ENCODE measurements at places on chromosomes 11 and 22.
A peak's percentile ranks its signal among the peaks of the same experiment; 100 is the strongest.

GRCh38 chr11:15334766-15335165 is 220.0 kb downstream of the INSC start:
- DNase-seq, result no peak

GRCh38 chr11:43245466-43245865 is 66.3 kb upstream of the API5 start:
- DNase-seq, result no peak

GRCh38 chr22:44529827-44530523 is 31.9 kb upstream of the RTL6 start:
- no peak for DNase-seq

GRCh38 chr22:44326491-44326885 is 13.7 kb upstream of the SHISAL1 start:
- DNase-seq, result no peak

- DNase-seq, result no peak
These were observed 85.5 kb downstream of the ENTHD1 start for GRCh38 chr22:39808081-39808480.

- no peak for DNase-seq
These were observed 14.8 kb upstream of the PAX6 start for GRCh38 chr11:31825838-31826484.

- no peak for DNase-seq
These were observed 66.5 kb downstream of the BMAL1 start for GRCh38 chr11:13343931-13344717.

DNA sequence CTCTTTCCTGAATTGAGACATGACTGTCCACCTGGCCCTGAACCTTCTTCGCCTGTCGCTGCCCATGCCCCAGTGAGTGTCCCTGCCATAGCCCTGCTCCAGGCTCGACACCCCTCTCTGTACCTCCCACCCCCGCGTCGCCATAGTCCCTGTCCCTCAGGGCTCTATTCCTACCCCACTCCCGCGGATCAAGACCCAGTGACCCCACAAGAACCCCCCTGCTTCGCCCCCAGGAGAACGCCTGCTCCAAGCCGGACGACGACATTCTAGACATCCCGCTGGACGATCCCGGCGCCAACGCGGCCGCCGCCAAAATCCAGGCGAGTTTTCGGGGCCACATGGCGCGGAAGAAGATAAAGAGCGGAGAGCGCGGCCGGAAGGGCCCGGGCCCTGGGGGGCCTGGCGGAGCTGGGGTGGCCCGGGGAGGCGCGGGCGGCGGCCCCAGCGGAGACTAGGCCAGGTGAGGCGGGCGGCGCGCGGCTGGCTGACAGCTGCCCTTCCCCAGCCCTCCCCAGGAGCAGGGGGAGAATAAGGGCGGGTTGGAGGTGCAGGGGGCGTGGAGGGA is 5.6 kb downstream of the NRGN start:
- no peak for DNase-seq

GRCh38 chr11:119094816-119095065 is 6.9 kb downstream of the DPAGT1 start:
- DNase-seq, result peak; percentile 49

DNA sequence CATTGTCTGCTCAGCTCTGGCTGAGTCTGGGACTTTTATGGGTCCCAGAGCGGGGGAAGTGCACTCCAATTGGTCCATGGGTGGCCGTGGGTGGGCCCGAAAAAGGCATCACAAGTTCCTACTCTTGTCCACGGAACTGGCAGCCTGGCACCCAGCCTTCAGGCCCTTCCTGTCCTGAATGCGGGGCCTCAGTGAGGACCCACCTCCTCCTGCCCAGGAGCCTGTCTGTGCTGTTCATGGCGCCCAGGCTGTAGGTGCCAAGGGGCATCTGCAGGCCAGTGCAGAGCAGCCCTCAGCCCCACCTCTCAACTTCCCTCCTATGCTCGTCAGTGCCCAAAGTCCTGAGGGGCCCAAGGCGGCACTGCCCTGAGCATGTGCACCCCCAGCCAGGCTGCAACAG is 411.7 kb upstream of the KIRREL3 start:
- DNase-seq, result no peak

DNA sequence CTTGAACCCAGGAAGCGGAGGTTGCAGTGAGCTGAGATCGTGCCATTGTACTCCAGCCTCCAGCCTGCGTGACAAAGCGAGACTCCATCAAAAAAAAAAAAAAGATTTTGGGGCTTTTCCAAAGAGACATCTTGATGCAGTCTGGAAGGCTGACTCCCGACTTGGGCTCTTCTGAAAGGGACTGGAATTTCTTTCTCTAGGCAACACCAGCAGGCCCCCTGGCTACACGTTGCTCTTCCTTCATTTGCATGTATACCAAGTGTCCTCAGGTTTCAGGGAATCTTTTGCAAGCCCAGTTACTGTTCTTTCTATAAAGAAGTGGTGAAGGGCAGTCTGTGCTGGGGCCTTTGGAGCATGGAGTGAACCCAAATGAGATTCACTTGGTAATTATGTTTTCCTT is 211.0 kb downstream of the GRIK4 start:
- no peak for DNase-seq

GRCh38 chr11:47407746-47408590 is at the start of gene SLC39A13:
TSS of gene SLC39A13 (plus strand) at chr11:47408590. CDS start at chr11:47410095, 1,505 bp downstream.
- DNase-seq, result peak; percentile 70

DNA sequence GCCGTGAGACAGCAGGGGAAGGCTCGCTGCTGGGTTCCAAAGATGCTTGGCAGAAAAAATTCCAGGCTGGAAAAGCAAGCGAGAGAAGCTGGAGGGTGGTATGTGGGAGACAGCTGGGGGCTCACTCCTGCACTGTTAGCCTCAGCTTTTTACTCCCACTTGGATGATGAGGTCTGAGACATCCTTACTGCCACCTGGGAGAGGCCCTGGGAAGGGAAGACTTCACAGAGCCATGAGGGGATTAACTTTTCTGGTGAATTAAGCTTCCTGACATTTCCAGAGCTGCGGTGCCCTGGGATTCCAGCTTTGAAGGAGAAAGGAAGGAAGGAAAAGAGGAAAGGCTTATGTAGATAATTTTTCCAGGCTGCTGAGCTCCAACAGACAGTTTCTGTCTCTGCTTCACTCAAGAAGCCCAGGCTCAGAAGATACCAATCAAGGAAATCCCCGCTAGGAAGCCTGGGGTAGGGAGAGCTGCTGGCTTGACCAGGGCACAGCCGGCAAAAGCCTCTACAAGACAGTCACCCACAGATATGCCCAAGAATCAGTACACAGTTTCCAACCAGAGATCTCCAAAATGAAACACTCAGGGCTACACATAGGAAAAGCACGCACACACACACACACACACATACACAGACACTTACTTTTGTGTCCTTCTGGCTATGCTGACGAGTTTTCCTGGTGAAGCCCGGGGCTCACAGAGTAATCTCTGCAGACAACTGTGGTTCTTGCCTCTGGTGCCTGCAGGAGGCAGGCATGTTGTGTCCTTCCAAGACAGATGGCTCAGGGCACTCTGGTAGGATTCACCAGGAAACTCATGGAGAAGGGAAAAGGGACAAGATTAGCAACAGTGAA is 907 bp downstream of the MCHR1 start:
- DNase-seq, result no peak

DNA sequence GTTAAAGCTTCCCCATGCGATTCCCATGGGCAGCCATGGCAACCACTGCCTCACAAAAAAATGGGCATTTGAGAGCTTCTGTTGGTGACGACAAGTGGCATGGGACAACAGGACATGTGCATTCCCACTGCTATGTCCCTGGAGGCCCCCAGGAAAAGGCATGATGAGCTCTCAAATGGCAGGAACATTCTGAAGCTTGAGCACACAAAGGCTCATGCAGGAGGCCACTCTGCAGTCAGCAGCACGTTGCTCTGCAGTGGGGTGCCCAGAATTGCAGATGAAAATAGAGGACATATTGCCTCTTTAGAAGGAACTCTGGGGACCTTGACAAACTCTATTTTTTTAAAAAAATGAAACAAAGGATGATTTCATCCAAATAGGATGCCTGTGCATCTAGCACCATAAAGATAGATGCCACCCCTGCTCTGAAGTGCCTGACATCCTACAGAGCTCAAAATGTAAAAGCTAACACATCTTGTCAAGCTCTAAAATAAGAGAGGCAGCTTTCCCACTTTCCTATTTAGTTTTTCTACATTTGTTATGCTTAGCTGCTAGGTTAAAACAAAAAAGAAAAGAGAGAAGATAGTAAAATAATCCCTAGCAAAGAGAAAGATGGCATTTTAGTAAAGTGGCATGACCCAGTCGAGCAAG is 277.6 kb upstream of the ZC3H12C start:
- DNase-seq, result no peak

GRCh38 chr22:33726294-33726734 is 194.0 kb downstream of the LARGE1 start:
- DNase-seq, result peak; percentile 34

DNA sequence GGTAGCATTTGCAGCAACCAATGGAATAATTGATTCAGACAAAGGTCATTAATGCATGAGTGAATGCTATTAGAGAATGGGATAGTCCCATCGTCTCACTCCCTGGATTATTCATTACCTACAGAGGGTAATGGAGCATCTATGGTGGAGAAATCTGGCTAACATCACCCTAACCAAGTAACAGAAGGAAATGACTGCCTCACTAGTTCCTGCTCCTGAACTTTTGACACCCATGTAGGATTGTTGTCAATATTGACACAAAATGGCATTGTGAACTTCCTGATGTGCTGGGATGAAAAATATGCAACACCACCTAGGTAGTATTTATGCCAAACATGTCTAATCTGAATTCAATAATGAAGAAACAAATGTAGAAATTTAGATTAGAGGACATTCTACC is 44.0 kb upstream of the KIRREL3 start:
- DNase-seq, result no peak

GRCh38 chr11:108790501-108791299 is 125.8 kb downstream of the DDX10 start:
- DNase-seq, result no peak

DNA sequence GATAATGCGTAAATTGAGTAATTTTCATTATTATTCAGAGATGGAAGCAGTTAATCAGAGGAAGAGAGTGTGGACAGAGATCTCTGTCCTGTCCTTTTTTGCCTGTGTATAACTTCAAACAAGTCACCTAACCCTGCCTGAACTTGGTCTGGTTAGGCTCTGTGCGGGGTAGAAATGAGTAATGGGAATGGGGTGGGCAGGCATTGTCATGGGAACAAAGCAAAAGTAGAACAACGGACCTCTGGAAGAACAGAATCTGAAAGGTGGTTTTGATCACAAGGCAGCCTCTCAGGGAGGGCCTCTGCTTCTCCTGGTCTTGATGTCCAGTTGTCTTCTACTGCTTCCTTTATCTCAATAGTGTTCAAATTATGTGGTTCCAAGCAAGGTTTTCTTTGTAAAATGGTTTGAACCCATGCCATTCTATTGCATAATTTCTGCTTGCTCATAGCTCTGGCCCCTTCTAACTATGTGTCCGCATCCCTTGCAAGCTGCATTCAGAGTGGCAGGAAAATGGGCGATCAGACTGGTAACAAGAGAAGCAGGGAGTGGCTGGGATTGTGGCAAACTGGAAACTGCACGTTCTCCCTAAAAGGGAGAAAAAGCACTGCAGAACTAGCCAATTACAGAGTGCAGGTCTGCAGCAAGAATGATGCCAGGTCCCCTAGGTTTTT is 76.1 kb downstream of the PRR5L start:
- peak; percentile 66 for DNase-seq

Measured in GM04503 (cell line).